Stimulated activated CD4-positive, alpha-beta T cell treated with anti-CD3 and anti-CD28 coated beads, TNF-alpha, amount 100 ng/mL, for 1 hour (primary cell): ENCODE measurements at places on chromosomes 6 and 20.

- DNase-seq: no peak
These were observed 278.1 kb downstream of the MEI4 start for GRCh38 chr6:77930952-77931351.

GRCh38 chr20:8851446-8851845, 217.4 kb upstream of the PLCB4 start:
- DNase-seq: no peak

DNA sequence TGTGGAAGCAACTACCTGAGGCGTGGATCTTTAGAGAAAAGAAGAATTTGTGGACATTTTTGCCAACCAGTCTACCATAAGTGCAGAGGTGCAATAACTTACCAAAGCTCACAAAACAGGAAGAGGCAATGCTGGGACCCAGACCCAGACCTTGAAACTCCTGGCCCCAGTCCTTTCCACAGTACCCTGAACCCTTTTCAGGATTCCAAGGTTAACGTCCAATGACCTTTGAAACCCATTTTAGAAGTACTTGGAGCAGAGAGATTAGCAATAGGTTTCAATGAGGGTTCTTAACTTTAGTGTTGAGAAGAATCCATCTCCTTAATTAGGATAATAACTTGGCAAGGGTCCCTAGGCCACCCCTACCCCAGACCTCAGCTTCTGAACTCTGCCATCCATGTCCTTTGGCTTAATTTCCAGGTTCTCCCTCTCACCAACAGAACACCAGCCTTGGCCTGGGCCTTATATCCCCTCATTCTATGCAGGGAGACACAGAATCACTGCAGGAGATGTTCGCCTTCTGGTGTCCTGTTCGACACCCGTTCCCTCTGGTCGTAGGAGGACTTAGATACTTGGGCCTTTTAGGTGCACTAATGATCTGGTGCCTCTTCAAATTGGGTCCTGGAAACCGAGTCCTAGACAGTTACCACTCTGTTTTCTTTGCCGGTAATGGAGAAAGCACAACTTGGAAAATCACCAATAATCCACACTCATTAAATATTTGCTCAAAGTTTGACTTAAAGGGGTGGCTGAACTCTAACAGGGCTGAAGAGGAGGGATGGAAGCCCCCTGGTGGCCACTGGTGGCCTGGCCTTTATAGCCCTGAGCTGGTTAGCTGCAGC, 40.6 kb downstream of the ISM1 start:
- DNase-seq: peak; percentile 46

GRCh38 chr20:31990641-31991338, 19.4 kb upstream of the CCM2L start:
- DNase-seq: no peak

DNA sequence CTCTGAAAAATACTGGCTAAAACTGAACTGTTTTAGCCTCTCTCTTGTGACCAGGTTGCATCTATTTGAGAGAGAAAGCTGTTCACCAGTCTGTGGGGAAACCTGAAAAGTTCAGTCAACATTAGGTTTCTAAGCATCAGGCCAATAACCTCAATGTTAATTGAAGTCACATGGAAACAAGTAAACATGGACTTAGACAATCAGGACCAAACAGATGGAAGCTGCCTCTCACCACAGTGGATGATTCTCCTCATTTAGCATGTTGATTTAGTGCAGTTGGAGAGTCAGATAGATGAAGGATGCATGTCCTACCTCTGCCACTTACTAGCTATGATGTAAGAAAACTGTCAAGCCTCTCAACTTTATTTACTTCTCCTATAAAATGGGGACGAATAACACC, 18.2 kb downstream of the SCGN start:
- no peak for DNase-seq

DNA sequence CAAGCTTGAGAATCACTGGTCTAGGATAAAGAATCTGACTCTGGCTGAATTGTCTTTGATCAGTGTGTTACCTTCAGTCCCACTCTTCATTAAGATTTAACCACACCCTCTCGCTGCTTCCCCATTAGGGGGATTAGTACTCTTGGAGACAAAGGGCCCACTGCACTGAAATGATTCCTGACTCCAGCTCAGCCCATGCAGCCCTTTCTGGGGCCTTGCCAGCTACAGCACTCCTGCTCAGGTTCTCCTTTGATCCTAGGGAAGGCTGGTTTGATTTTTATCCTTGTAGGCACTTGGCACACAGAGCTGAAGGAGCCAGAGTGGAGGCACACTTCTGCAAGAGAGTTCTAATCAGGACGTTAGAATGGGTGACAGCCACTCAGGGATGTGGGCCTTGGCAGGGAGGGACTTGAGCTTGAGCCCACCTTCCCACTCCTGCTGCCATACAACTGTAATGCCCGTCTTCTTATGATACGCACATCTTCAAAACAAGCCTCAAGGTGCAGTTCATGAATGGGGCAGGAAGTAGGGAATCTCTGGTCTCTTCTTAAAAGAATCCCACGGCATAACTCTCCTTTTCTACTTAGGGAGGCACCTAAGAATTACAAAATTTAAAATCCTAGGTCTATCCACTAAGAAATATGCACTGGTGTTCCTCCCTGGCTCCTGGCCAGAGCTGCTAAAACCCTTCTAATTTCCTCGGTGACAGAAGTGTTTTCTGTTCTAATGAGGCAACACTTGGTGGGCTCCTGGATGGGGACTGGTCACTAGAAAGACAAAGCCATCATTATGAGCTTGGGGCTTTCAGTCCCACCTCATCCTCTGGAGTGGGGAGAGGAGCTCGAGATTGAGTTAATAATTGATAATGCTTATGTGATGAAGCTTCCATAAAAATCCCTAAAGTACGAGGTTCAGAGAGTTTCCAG, 1.5 kb upstream of the SLA2 start:
- DNase-seq: no peak

DNA sequence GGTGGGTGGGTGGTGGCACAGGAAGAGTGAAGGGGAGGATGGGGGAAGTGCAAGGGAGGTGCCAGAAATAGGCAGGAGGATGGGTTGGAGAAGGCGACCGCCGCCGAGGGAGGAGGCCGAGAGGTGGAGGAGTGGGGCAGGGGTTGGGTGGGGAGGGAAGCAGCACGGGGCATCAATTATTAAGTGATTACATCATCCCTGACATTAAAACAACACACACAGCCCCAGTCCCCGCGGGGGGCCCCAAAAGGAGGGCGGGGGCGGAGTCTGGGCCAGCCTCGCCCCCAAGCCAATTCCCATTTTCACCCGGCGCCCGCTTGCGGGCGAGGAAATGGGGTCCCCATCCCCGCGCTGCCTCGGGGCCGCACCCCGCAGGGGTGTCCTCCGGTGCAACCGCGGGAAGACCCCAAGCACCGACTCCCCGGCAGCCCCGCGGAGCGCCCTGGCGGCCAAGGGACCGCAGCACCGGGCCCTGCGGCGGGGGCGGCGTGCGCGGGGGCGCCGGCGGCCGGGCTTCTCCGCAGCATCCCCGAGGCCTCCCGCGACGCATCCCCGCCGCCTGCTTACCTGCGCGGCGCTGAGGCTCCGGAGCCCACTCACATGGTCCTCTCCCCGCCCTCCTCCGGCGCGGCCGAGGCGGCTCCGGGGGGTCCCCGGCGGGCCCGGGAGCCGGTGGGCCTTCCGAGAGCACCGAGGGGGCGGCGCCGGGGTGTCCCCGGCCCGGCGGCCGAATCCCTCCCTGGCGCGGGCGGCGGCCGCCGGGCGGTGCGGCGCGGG, 663 bp downstream of the FYN start:
- peak; percentile 51 for DNase-seq

- no peak for DNase-seq
These were observed 542.1 kb upstream of the MAN1A1 start for GRCh38 chr6:119891644-119892043.

- no peak for DNase-seq
These were observed 434.1 kb upstream of the SOX4 start for GRCh38 chr6:21159465-21159864.

DNA sequence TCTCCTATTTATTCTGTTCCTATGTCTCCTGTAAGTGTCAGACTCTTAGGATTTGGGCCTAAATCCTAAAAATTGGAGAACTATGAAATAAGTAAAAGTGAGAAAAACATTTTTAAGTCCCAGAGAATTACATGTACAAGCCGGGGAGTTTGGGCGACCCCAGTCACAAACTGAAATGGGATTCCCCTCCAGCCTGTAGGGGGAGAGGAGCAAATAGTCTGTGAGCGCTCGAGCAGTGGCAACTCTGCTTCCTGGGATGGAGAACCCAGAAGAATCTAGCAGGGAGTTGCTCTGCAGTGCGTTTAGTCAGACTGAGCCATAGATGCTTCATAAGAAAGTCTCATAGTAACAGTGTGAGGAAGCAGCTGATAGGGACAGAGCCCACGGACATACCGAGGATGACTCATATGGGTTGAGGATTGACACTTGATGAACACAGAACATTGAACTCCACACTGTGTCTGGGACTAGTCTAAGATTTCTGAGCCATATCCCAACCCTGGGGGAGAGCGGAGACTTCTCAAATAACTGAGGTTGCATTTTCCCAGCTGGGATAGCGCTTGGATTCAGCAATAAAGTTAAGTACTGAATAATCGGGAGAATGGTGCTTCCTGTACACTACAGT, 437.2 kb downstream of the BCKDHB start:
- DNase-seq: no peak

DNA sequence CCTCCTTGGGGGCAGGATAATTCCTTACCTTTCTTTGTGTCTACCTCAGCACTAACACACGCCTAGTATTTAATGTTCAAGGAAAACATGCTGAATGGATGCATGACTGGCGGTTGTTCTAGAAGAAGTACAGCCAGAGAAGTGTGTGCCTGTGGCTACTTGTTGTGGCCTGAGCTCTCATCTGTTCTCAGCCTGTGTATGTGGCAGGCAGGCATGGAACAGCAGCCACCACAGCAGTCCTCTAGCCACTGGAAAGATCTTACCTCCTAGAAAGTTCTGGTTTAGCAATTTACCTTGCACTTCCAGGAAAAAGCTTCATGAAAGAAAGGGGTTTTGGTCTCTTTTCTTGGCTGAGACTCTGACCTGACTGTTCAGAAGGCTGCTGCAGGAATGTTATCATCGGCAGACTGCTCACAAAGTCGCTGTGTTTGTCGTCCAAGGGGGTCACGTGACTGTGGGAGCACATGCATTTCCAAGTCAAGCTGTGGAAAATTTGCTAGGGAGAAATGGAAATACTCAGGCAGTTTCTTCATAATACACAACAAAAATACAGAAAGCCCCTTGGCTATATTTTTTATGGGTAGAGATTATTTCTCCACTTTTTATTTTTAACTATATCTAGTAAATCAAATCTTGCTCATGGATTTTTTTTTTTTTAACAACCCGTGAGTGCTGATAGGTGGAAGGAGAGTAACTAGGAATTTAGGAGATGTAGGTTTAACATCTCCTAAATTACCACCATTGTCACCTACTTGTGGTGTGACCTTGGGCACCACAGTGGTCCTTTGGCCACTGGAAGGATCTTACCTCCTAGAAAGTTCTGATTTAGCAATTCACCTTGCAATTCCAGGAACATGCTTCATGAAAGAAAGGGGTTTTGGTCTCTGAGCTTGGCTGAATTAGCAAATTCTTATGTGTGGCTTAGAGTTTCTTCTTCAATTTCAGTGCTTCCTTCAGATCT, 110.8 kb upstream of the GPR6 start:
- DNase-seq: no peak

GRCh38 chr6:33761922-33762629, 15.4 kb upstream of the IP6K3 start:
- DNase-seq: no peak

- no peak for DNase-seq
These were observed 47.8 kb downstream of the CDH22 start for GRCh38 chr20:46260480-46260879.
